Stimulated activated CD4-positive, alpha-beta T cell treated with anti-CD3 and anti-CD28 coated beads, TNF-alpha, amount 100 ng/mL, for 24 hours (primary cell): ENCODE measurements at places on chromosomes 6 and 20.

DNA sequence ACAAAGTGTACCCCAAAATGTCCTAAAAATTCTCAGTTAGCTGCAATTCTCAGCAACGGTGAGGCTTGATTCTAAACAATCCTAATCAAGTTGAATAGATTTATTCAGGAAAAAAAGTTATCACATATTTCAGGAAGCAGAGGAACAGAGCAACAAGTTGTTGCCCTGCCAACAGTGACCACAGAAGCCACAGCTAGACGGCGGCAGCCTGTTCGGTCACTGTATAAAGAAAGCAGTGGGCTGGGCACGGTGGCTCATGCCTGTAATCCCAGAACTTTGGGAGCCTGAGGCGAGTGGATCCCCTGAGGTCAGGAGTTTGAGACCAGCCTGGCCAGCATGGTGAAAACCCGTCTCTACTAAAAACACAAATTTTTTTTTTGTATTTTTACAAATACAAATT lies 171.2 kb upstream of the BMP5 start:
- DNase-seq = no peak

GRCh38 chr20:22575087-22575721 lies 9.2 kb downstream of the FOXA2 start:
- DNase-seq = no peak

GRCh38 chr20:43190332-43190953 lies 737 bp upstream of the PTPRT start:
- no peak for DNase-seq

GRCh38 chr6:161300823-161301222 lies 27.0 kb upstream of the AGPAT4 start:
- no peak for DNase-seq

GRCh38 chr6:48315051-48315719 lies 204.2 kb upstream of the PTCHD4 start:
- DNase-seq = no peak

- no peak for DNase-seq
Measured at GRCh38 chr6:5335020-5335419, 73.7 kb downstream of the FARS2 start.
